Cardiac muscle cell (in vitro differentiated cells and primary cell): ENCODE measurements at places on chromosomes 16 and 17. TPM values are rescaled to one million over a fixed set of nuclear protein-coding genes. Genes with fewer than 3 reads are reported as not detected.

DNA sequence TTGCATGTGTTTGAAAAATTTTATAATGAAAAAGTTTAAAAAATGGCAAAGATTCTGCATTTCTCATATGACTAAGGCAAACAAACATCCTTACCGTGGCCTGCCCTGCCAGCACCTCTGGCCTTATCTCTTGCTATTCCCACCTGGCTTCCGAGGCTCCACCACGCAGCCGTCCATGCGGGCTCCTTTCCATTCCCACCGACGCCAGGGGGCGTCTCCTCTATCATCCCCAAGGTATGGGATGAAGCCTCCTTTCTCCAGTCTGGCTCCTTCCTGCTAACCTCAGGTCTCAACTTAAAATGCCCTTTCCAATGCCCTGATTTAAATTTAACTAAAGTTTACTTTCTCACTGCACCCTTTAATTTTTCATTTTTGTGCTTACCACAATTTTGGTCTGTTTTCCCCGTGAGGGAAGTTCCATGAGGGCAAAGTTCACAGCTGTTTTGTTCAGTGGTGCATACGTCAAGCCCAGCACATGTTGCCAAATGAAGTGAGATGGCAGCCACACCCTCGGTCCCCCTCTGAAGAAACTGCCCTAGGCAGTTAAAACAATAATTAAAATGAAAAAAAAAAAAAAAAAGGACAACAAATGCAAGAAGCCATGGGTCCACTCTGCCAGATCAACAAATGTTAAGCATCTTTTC lies 13.3 kb upstream of the SDK2 start:
- no peaks in the 10 kb centered on the region for H3K27me3 ChIP-seq
- H3K27ac ChIP-seq = no peak overlapping the region
- H3K4me3 ChIP-seq = no peak overlapping the region
- no peaks in the 10 kb centered on the region for H3K4me1 ChIP-seq

ALDH3A1 gene
- 1.0 TPM in 1 of 2 replicates, not detected in the other for total RNA-seq

GRCh38 chr16:55393991-55394390 lies 70.0 kb downstream of the IRX6 start:
- H3K27ac ChIP-seq = no peak overlapping the region
- no peak for DNase-seq
- no peak overlapping the region for H3K4me3 ChIP-seq
- no peaks in the 10 kb centered on the region for H3K36me3 ChIP-seq
- no peaks in the 10 kb centered on the region for H3K4me1 ChIP-seq

TP53TG3D gene
- total RNA-seq = not detected in 2 replicates
